Right lobe of liver (tissue), 6 donors: ENCODE measurements at places on chromosomes 1 and 21.

GRCh38 chr1:156840186-156840897 is 18.6 kb downstream of the INSRR start:
- DNase-seq = no peak

DNA sequence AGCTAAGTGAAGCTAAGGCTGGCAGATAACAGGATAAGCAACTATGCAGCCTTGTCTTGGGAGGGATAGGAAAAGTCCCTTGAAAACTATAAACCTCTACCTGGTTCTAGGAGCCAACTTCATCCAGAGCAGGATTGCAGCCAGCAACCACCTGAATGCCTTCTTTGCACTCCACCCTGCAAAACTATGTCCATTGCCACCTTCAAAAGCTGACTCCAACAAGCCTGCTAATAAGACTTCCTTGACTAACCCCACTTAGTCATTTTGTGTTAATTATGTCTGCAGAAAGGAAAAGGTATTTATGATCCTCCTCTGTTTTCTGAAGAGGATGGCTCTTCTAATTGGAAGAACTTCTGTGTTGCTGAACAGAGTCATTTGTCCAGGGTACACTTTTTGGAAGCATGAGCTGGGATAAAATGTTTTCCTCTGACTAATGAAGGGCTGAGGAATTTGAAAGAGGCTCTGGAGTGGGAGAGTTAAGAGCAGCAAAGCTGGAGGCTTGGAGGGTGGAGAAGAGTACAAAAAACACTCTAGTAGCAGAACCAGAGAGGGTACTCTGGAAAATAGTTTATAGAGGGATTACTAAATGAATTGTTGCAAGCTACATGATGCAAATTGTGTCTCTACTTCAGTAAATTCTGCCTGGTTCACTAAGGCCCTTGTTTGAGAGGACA is 9.6 kb upstream of the RIMKLA start:
- DNase-seq = no peak

DNA sequence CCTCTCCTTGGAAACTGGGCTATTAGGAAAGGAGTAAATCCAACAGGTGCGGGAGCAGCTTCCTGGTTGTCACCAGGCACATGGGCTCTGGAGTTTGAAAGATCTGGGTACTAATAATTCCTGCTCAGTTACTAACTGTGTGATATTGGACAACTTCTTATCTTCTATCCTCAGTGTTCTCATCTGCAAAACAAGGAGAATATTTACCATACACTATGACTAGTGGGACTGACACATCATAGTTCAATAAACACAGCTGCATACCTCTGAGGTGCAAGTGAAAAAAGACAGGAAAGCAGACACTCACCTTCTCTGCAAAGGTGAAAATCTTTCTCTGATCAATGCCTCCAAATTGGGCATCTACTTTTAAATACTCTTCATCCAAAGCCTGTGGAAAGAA is 19.7 kb downstream of the YARS1 start:
- DNase-seq = no peak

DNA sequence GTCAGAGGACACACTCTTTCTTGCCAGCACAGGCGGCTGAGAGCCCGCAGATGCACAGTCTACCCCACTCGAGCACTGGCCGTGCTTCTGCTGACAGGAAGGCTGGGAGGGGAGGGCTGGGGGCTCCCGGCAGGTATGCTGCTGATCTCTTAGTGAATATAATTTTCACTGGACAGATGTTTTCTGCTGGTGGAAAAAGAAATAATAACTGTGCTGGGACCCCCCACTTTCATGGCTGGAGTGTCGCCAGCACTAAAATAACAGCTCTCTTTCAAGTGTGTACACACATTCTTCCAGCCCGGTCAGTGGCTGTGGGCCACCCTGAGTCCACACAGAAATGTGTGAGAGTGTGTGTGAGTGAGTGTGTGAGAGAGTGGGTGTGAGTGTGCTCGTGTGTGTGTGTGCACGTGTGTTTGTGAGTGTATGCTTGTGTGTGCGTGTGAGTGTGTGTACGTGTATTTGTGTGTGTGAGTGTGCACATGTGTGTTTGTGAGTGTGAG is 167.7 kb upstream of the USP24 start:
- no peak for DNase-seq

DNA sequence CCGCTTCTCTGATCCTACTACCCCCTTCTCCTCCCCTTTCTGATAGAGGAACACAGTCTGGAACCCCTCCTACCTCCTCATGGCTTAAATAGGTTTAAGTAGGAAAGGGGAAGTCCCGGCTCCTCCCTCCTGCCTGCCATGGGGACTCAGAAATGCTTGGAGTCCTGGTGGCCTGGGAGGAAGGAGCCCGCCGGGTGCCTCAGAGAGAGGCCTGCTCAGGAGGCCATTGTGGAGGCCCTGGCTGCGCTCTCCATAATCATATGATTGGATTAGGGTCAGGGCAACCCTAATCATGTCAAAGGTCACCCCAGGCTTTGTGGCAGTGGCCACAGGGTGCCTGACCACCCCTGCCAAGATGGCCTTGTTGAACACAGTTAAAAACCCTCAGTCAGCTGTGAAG is 29.0 kb downstream of the WNT3A start:
- no peak for DNase-seq

- no peak for DNase-seq
Observed at GRCh38 chr1:237841485-237841884, 49.2 kb downstream of the ZP4 start.

- no peak for DNase-seq
Observed at GRCh38 chr1:183769956-183770815, 34.7 kb upstream of the RGL1 start.

- no peak for DNase-seq
Observed at GRCh38 chr1:56979986-56980755, 14.4 kb upstream of the C8B start.

DNA sequence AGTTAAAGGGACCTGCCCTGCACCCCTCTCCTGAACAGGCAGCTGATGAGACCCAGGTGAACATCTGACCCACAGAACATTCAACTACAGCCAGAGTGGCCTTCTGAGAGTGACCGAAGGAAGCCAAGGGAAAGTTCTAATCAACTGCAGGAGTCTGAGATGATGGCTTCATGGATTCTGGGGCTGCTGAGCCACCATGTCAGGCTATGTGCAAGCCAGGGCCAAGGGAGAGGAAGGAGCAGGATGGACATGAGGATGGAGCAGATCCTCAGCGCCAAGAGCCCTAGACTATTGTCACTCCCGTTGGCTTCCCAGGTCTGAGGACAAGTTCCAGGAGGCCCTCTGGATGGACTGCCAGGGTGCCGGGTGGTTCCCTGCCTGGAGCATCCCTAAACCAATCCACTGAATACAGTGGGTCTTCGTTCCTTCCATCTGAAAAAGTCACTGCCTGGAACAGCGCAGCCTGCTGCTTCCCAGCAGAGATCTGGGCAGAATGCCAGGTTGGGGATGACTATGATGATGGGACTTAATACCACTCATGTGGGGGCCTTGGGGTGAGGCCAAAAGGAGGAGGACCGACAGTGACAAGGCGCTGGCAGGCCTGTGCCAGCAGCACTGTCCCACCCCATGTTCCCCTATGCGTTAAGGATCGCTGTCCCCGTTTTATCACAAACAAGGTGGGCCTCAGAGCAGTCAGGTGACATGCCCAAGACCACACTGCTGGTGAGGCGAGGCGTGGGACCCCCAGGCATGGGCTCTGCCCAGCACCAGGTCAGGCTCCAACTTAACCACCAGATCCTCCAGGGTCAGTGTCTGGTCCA is 19.8 kb downstream of the SPOCD1 start:
- peak; percentile 7 for DNase-seq

GRCh38 chr1:179955287-179955680 is 674 bp downstream of the CEP350 start:
- DNase-seq = no peak

GRCh38 chr1:59290193-59290949 is 6.5 kb upstream of the FGGY start:
- peak; percentile 60 for DNase-seq

GRCh38 chr1:85629532-85629920 is 49.0 kb downstream of the CCN1 start:
- no peak for DNase-seq

GRCh38 chr21:16741141-16741665 is 771.6 kb upstream of the CXADR start:
- no peak for DNase-seq

GRCh38 chr1:192045131-192045530 is 113.1 kb upstream of the RGS18 start:
- DNase-seq = no peak

GRCh38 chr1:206736878-206737728 is 33.5 kb upstream of the IL19 start:
- DNase-seq = no peak

GRCh38 chr1:14778898-14779865 is 180.7 kb downstream of the KAZN start:
- no peak for DNase-seq

- no peak for DNase-seq
Observed at GRCh38 chr21:15383588-15383987, 318.8 kb upstream of the NRIP1 start.

- DNase-seq = no peak
Observed at GRCh38 chr1:38953433-38953860, 11.8 kb upstream of the RHBDL2 start.

- no peak for DNase-seq
Observed at GRCh38 chr1:117270679-117271078, 60.0 kb upstream of the VTCN1 start.

GRCh38 chr1:29650041-29650400 is 413.7 kb downstream of the PTPRU start:
- peak; percentile 19 for DNase-seq

DNA sequence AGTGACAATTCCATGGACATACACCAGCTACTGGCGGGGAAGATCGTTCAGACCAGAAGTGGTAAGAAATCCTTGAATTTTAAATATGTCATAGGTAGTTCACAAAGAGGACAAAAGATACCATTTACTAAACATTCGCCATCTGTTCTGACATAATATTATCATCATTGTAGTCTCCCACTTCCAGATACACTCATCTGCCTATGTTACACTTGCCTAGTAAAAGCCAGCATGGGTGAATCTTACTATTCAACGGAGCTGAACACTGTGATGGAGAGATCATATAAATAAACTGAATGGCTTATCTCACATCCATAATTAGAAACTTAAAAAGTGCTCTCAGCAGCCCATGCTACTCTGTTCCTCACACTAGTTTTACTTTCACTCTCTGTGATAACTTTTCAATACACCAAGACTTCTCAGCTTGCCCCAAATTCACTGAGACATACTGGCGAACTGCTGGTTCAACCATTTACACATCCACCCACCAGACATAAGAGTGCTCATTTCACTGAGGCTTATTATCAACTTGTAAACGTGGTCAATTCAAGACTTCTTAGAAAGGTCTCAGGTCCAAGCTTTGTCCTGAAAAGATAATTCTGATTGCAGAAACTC is 463 bp upstream of the PRRC2C start:
- DNase-seq = no peak

DNA sequence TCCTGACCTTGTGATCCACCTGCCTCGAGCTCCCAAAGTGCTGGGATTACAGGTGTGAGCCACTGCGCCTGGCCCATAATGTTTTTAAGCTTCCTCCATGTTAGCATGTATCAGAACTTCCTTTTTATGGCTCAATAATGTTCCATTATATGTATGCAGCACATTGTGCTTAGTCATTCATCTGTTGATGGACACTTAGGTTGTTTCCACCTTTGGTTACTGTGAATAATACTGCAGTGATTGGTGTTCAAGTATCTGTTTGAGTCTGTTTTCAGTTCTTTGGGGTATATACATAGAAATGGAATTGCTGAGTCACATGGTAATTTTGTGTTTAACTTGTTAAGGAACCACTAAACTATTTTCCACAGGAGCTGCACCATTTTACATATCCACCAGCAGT is 17.7 kb downstream of the CMPK1 start:
- DNase-seq = no peak

- DNase-seq = no peak
Observed at GRCh38 chr1:153866045-153866850, 56.5 kb downstream of the GATAD2B start.

DNA sequence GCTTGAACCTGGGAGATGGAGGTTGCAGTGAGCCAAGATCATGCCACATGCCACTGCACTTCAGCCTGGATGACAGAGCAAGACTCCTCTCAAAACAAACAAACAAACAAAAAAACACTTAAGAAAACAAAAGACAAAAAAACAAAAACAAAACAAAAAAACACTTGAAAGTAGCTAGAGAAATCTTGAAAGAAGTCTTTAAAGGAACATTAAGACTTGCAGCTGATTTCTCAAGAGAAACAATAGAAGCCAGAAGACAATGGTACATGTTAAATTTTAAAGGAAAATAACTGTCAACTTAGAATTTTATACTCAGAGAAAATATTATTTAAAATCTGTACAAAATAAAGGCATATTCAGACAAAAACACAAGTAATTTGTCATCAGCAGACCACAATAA is 71.3 kb downstream of the HLX start:
- no peak for DNase-seq

DNA sequence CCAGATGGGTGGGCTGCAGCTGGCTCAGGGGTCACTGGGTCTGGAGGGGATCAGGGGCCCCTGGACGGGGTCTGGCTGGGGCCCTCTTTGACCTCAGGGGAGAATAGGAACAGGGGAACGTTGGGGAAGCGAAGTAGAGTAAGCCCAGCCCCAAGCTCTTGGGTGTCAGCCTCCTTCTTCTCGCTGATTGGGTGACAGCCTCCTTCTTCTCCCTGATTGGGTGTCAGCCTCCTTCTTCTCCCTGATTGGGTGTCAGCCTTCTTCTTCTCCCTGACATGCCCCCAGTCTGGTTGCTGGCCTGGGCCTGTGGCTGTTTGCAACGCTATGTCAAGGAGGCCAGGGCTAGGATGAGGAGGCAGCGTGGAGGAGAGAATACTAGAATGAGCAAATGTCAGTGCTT is 76.7 kb upstream of the CASZ1 start:
- DNase-seq = no peak

DNA sequence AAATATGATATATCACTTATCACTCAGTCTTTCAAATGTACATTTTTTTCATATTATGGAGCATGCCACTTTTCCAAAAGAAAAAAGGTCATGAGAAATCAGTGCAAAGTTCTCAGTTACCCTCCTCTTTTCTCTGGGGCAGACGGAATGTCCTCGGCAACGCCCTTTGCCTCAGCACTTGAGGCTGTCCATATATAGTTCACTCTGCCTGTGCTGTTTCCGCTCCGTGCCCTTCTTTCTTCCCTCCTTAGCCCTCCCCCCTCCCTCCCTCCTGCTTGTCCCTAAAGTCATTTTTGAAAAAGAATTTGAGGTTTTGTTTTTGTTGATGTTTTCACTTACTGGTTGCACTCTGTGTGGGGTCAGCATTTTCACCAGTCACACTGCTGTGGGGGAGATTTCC is 5.4 kb downstream of the BARHL2 start:
- DNase-seq = no peak

GRCh38 chr21:27365394-27365793 is 398.5 kb upstream of the ADAMTS5 start:
- no peak for DNase-seq

- DNase-seq = no peak
Observed at GRCh38 chr1:4268262-4268888, 368.3 kb upstream of the C1orf174 start.

DNA sequence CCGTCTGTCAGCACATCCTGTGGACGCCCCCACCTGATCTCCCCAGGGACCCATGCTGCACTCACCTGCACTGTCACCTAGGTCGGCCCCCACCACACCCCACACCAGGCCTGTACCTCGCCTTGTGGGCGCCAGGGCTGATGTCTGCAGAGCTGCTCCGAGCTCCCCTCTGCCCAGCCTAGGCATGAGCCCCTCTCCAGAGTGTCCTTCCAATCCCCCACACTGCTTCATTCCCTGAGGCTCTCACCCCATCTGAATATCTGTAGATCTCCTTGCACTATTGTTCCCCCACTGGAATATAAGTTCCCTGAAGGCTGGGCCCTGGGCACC is 12.2 kb downstream of the UMODL1 start:
- no peak for DNase-seq
